ENCODE measurements at places on chromosomes 16 and 17.
A peak's percentile ranks its signal among the peaks of the same experiment; 100 is the strongest.

DNA sequence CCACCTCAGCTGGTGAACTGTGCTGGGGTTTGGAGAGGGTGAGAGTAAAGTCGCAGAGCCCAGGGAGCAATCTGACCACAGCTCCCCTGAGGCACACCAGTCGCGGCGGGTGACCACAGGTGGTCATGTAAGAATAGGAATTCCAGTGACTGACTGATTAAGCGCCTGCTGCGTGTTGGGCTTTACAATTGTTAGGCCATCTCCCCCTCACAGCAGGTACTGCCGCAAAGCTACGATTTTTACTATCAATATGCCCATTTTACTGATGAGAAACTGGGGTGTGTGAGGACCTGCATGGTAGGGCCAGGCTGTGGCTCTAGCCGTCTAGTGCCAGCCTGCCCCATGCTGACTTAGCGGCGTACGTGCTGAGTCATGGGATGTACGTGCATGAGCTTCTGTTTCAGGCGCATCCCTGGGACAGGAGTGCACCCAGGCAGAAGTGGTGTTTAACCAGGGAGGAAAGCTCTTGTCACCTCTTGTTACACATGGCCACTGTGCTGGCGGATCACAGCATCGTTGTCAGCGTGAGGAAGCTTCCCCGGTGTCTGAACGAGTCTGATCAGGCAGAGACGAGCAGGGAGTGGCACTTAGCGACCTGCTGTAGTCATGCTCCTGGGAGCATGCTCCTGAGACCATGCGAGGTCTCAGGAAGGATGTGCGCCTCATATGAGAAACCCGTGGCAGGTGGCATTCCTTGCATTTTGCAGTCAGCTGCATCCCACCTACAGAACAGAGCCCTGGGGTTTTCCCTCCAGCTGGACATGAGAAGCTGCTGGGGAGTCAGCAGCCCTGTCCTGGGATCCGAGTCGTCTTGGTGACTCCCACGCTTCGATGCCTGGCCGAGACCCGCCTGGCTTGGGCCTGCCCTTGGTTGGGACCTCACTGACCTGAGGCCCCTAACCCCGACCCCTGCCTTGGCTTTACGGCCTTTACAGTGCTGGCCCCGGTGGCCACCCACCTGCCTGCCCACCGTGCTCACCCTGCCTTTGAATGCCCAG is 163.7 kb upstream of the CHMP6 start:
- peak; percentile 43 for DNase-seq

DNA sequence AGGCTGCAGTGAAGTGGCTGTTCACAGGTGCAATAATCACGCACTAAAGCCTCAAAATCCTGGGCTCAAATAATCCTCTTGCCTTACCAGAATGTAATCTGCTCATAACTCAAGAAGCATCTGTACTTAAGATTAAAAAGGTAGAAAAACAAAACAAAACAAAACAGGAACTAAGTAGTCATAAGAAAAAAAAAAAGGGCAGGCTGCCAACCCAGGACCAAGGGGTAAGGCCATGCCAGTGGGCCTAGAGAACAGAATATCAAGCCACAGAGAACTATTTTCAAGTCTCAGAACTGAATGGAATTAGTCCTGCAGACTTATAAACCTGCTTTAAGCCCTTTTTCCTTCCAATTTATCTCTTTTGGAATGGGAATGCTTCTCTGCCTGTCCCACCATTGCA is 64.8 kb upstream of the TBC1D3K start:
- no peak for DNase-seq

GRCh38 chr16:15399317-15399716 is 3.8 kb downstream of the MPV17L start:
- DNase-seq, result no peak

- no peak for DNase-seq
These were observed 376.1 kb downstream of the SEC14L1 start for GRCh38 chr17:77516902-77517301.

DNA sequence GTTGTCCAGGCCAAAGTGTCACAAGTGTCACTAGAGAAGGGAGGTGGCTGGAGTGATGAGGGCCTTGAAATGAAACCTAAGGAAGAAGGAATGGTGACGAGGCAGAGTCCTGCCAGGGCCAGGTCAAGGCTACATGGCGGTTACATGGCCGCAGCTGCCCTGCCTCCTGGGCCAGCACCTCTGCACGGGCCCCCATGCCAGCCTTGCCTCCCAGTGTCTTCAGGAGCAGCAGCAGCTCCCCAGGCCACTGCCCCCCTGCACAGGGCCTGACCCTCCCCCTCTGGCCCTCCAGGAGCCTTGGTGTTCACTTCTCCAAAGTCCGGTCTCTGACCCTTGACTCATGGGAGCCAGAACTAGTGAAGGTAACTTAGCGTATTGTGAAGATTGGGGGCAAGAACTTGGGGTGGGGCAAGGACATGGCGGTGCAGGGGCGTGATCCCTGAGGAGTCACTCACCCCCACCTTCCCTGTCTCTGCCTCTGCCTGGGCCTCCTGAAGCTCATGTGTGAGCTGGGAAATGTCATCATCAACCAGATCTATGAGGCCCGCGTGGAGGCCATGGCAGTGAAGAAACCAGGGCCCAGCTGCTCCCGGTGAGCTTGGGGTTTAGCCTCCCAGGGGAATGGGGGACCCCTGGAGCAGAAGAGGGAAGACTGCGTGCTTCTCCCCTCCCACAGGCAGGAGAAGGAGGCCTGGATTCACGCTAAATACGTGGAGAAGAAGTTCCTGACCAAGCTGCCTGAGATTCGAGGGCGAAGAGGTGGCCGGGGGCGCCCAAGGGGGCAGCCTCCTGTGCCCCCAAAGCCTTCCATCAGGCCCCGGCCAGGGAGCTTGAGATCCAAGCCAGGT is 4.1 kb upstream of the KCTD11 start:
- no peak for DNase-seq

GRCh38 chr16:90078579-90078895 is 1.4 kb upstream of the PRDM7 start:
- DNase-seq, result no peak

DNA sequence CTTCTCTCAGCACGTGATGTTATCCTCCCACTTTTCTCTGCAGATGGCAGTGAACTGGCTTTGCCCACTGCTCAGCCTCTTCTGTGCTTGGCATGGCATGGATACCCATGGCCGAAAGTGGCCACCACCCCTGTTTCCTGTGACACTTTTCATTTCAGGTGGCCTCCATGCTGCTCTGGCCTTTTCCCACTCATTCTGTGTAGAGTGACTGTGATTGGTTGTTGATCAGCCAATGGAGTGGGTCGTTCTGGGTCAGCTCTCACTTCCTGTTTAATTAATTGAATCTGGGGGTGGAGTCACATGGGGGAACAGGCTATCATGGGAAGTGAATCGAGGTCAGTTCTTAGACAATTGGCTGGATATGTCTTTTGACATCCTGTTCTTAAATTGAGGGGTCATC is 350.1 kb upstream of the EEF2KMT start:
- no peak for DNase-seq

GRCh38 chr16:46857368-46857945 is 26.5 kb upstream of the C16orf87 start:
- no peak for DNase-seq

DNA sequence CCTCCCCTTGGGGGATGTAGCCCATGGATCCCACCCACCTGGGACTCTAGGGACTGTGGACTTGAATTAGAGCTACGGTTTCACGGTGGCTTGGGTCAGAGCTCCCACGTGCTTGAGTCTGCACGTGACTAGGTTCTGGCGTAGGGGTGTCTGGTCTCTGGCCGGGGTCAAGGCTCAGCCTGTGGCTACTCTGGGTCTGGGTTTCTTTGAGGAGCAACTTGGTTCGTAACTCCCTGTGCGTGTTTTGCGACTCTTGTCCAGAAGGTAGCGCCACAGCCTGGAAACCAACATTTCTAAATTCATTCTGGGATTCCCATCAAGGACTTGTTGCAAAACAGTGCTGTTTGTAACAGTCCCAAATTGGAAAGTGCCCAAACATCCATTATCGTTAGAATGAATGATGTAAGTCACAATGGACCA is 470 bp upstream of the GGT6 start:
- DNase-seq, result peak; percentile 38

DNA sequence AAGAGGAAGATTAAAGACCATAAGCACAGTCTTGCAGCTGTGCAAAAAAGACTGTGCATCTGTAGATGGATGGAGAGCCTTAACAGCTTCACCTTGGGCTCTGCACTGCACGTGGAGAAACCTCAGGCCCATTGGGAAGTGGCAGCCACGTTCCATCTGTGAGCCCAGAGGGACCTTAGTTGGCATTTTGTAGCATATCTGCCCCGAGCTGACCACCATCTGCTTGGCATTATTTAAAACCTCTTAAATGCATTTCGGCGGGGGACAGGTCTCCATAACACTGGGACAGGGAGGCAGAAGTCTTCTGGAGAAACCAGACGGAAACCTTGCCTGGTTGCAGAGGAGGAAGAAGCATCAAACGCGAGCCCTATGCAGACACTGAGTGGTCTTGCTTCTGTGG is 345.6 kb downstream of the CPPED1 start:
- no peak for DNase-seq

- no peak for DNase-seq
These were observed 25.3 kb downstream of the UBE2O start for GRCh38 chr17:76427501-76428231.

GRCh38 chr17:73658821-73659515 is 14.7 kb upstream of the SDK2 start:
- no peak for DNase-seq

GRCh38 chr16:74219706-74220105 is 76.9 kb upstream of the PSMD7 start:
- DNase-seq, result no peak

DNA sequence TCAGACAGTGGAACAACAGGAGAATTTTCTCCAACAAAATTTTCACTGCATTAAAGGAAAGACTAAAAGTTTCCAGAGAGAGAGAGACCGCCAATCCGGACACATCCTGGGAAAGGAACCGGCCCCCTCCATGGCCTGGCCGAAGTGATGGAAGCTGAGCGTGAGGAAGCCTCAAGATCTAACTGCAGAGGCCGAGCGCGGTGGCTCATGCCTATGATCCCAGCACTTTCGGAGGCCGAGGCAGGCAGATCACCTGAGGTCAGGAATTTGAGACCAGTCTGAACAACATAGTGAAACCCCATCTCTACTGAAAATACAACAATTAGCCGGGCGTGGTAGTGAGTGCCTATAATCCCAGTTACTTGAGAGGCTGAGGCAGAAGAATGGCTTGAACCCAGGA is 3.9 kb downstream of the CTRB2 start:
- peak; percentile 6 for DNase-seq

- peak; percentile 82 for DNase-seq
These were observed at the start of gene CRYM for GRCh38 chr16:21277927-21278706. Gene CRYM, minus strand, starts transcription at chr16:21278290. Its CDS starts 39 bp downstream, at chr16:21278251.

- no peak for DNase-seq
These were observed 908 bp upstream of the CLUH start for GRCh38 chr17:2712300-2713043.

DNA sequence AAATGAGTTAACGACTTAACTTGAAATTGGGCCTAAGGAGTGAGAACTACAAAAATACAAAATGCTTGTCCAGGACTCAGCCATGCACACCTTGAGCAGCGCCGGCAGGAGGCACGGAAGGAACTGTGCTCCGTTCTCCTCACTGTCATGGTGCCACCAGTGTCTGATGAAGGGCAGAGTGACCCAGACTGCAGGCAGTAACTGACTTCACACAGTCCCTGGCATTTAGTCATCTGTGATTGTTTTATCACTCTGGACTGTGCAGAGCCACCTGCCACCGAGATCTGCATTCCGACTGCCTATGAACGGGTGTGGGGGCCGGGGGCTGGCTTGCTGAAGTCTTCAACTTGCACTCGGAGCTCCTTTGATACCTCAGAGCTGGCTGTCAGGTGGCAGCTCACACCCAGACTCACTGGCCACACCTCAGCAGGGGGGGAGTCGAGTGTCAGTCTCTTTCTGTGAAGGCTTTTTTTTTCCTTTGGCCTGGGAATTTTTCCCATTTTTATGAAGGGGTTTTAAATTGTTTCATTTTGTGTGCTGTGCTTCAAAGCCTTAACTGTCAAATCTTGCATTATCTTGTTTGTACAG is 20.2 kb upstream of the ENDOV start:
- DNase-seq, result no peak

DNA sequence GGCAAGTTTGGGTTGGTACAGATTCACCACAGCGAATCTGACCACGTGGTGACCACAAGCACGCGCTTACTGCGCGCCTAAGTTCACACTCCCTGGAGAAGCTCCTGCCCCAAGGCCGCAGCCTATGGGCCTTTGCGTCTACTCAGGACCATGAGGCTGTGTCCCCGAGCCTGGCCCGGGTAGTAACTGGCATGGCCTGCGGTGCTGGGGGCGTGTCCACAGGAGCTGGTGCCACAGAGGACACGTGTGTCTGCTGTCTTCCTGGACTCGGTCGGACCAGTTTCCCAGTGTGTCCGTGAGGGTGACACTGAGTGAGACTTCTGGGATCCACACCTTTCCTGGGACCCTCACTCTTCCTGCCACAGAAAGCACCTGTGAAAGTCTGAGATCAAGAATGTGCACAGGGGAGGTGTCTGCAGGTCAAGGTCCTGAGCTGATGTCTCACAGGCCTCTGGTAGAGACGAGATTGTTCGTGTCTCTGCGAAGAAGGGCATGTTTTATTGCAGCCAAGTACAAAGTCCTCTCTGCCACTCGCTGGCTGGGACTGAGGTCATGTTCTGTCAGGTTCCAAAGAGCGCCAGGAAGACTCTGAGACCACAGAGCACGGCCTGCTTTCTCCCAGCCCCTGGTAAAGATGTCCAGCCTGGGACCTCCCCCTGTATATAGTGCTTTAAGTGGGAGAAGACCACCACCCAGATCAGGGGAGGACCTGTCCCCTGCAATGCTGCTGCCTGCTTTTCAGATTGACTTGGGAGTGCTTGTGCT is 25.2 kb upstream of the CAPN15 start:
- no peak for DNase-seq

DNA sequence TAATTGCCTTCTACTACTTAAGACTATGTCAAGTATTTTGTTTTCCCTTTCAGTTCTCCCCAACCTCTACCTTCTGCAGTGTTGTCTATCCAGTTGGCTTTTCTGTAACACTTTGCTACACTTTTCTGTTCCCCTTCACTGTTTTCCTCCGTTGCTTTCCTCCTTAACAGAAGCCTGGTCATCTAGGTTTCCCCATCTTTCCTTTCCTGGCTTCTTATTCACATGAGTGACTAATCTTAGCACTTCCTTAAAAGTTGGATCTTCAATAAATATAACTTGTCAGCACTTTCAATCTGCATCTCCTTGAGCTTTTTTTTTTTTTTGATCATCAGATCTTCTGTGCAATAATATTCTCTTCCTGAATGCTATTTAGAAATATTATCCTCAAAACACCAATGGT is 2.8 kb upstream of the SLFN11 start:
- no peak for DNase-seq

GRCh38 chr17:9729735-9730420 is 61.5 kb downstream of the DHRS7C start:
- no peak for DNase-seq

DNA sequence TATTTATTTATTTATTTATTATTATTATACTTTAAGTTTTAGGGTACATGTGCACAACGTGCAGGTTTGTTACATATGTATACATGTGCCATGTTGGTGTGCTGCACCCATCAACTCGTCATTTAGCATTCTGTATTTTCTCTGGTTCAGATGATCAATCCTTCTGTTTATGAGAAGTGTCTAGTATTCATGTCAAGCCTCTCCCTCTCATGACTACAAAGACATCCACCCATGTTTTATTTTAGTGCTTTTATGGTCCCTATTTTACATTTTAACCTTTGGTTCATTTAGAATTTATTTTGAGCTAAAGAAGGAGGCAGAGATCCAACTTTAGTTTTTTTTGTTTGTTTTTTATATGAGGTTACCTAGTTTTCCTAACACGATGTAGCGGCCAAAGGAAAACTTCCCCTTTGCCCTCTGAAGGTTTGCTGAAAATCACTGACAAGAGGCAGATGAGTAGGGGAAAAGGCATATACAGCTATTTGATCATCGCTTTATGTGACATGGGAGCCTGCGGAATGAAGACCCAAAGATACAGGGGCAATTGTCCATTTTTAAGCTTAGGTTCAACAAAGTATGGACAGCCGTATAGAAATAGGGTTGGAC is 22.4 kb upstream of the AQP8 start:
- DNase-seq, result no peak
